ENCODE measurements at places on chromosomes 4 and X.

GRCh38 chrX:67207912-67208311 lies 335.9 kb upstream of the AR start:
- DNase-seq: peak; percentile 0

DNA sequence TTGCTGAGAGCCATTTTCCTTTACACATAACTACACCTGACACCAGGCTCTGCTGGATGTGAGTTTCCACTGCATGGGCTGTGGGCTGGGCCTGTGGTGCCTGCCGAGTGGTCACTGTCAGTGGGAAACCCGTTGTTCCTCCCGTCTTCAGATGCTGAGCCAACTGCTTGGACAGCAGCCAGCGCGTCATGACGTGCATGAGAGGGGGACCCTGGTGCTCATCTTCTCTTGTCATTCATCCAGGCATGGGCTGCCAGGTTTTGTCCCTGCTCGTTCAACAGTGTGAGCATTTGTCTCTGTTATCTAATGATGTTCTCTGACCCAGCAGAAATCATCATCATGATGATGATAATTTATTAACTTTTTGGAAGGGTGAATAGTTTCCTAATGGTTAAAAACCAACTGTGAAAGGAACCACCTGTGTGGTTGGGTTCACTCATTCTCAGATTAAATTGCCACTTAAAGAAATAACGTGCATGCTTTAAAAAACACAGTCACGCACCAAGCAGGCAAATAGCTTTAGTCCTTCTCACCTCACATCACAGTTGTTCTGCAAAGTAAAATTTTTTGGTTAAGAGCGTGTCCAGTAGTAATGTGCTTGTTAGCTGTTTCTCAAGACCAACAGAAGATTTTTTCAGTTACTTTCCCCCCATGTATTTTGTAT lies 19.9 kb upstream of the CLDN34 start:
- no peak for DNase-seq

GRCh38 chr4:630656-631055 lies 5.3 kb downstream of the PDE6B start:
- no peak for DNase-seq

- DNase-seq: peak; percentile 62
Measured at GRCh38 chr4:184850431-184851199, 24.8 kb upstream of the ACSL1 start.

DNA sequence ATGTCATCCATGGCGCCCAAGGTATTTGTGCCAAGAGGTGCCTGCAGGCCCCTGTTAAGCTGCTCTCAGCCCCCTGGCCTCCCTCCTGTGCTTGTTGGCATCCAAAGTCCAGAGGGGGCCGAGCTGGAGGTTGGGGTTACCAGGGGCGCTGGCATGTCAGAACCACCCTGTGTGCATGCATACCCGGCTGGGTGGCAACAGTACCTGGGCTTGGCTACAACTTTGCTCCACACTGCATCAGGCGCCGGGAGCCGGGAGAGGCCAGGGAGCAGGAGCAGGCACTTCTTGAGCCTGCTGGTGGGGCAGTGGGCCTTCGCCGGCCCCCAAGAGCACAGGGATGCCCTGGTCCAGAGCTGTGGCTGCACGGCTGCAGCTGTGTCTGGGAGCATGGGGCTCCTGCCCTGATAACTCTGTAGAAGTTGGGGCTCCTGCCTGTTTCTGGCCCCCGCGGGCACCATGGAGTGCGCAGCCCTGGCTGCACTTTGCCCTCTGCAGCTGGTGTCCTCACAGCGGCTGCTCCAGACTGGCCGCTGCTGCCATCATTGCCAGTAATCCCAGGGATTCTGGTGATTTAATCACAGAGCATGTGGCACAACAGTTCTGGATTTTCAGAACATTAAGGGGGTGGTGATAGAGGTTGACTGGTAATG lies 130.3 kb downstream of the ARHGAP10 start:
- DNase-seq: no peak

DNA sequence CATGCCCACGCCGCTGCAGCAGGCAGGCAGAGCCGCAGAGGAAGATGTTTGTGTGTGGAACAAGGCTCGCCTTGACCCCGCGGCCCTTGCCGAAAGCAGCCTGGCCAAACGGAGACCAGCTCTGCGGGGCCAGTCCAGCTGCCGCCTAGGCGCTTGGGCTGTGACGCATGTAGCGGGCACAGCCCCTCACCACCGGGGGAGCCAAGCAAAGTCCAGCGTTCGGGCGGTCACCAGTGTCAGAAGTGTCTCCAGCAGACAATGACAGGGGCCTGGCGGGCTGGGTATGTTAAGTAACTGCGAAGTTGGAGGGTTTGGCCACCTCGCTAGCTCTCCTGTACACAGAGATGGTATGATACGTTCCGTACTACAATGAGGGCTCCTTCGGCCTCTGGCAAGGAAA lies 1.3 kb downstream of the AMER1 start:
- DNase-seq: no peak

GRCh38 chrX:1599791-1600405 lies 8.5 kb downstream of the AKAP17A start:
- no peak for DNase-seq

GRCh38 chr4:100339870-100340269 lies 149.6 kb upstream of the DDIT4L start:
- no peak for DNase-seq

DNA sequence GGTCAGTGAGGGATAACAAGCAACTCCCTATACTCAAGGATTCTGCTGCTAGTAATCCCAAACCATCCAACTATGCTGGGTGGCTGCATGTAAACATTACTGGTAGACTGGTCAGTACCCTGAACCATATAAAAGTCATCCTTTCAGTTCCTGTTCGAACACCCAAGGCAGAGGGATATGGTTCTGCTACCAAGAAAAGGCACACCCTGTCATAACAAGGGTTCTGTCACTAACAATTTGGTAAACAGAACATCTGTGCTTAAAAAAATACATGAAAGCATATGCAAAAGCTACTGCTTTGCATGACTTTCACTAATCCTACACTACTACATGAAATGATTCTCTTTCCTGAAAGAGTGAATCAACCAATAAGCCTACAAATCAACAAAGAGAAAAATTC lies 76.8 kb upstream of the MCF2 start:
- DNase-seq: no peak

GRCh38 chrX:29641461-29641860 lies 573.9 kb upstream of the MAGEB2 start:
- DNase-seq: no peak

DNA sequence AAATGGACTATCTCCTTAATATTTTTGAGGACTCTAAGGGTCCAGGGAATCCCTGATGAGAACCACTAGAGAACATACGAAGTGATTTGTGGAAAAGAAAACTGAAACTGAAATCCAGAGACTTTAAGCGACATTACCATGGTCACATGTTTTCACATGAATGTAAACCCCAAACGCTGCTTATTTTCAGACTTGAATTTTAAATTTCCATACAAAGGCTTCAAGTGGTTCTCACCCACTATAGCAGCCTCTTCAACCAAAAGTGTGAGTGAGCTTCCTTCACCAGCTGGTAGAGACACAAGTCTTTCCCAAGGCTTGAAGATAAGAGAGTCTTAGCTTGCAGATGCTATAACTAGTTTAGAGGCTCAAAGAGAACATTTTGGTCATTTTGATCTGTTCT lies 232.7 kb downstream of the MGST2 start:
- DNase-seq: no peak

DNA sequence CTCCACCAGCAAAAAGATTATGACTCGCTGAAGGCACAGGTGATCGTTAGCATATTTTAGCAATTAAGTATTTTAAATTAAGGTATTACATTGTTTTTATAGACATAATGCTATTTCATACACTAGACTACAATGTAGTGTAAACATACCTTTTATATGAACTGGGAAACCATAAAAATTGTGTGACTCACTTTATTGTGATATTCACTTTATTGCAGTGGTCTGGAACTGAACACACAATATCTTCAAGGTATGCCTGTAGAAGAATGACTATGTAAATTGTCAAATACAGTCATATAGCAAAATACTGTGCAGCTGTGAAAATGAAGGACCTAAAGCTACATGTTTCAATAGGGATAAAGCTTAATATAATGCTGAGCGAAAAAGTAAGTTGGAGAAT lies 26.6 kb upstream of the MAML3 start:
- no peak for DNase-seq

DNA sequence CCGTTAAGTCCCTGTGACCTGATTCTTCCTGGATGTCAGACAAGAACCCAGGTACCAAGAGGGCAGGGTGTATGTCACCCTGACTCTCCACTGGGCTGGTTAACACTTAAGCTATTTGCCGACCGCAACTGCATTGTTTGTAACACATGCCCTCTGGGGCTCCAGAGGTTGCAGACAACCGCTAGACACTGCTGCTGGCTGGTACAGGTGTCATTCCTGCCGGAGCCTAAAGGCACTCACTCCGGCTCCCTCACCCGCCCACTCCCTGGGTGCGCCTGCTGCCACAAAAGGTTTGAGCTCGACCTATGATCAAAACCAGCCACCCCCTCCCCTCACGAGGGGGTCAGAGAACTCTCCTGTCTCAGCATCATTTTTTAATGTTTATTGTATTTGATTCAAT lies 208.2 kb downstream of the FAT4 start:
- DNase-seq: no peak

GRCh38 chrX:149571770-149572169 lies 15.5 kb downstream of the MAGEA9B start:
- DNase-seq: no peak

- no peak for DNase-seq
Measured at GRCh38 chr4:129379429-129379828, 283.5 kb downstream of the C4orf33 start.

GRCh38 chr4:20020056-20020455 lies 231.6 kb upstream of the SLIT2 start:
- no peak for DNase-seq

- no peak for DNase-seq
Measured at GRCh38 chr4:84379917-84380641, 119.0 kb downstream of the NKX6-1 start.

DNA sequence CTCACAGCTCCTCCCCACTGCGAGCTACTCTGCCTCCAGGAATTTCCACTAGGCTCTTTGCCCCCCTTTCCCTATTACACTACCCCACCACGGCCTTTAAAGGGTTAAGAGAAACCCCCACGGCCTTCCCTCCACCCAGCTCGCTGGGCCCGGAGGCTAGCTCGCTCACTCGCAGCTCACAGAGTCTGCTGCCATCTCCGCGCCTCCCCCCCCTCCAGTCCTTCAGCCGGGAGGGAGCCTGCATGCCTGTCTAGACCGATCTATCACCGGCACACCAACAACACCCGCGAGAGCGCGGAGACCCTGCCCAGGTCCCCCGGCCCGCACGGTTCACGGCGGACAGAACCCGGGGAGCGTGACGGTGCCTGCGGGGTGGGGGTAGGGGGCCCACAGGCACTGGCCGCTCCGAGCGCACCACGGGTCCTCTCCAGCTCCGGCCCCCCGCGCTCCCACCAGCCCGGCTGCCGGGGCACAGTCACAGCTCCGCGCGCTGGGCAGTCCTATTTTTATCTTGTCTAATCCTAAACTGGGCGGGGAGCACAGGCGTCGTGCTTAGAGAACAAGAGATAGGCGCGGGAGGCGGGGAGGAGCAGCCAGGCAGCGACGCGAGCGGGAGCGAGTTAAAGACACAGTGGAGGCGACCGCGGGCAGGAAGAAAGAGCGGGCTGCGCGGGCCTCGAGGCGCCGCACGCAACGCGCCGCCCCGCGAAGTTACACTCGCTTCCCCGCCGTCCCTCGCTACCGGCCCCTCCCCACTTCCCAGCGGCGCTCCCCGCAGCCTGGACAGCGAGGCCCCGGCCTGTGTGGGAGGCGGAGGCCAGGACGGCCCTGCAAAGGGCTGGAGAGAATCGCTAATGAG lies 3.5 kb downstream of the BCOR start:
- DNase-seq: peak; percentile 19

- DNase-seq: no peak
Measured at GRCh38 chr4:98574816-98575215, 83.6 kb downstream of the TSPAN5 start.

DNA sequence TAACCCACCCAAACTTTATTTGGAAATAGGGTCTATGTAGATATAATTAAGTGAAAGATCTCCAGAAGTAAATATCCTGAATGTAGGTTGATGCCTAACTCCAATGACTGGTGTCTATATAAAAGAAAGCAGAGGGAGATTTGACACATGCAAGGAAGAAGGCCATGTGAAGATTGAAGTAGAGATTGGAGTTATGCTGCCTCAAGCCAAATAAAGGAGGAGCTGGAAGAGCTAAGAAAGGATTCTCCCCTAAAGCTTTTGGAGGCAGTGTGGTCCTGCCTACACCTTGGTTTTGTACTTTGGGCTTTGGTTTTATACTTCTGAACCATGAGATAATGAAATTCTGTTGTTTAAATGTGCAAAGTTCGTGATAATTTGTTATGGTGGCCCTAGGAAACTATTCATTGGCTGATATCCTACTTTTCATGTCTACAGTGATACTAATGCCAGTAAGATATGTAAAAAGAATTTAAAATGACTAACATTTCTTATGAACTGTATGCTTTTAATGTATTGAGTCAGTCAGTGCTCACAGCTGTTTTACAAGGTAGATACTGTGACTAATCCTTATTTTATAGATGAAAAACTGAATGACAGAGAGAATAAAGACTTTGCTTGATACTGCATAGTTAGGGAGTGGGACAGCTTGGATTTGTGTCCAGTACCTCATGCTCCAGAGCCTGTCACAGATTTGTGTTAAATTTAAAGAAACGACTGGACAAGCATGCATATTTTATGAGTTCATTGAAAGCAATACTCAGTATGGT lies 5.9 kb upstream of the RAB40AL start:
- no peak for DNase-seq

- no peak for DNase-seq
Measured at GRCh38 chr4:187183826-187184225, 460.2 kb upstream of the FAT1 start.

GRCh38 chr4:107888237-107888636 lies 43.1 kb upstream of the CYP2U1 start:
- no peak for DNase-seq

GRCh38 chr4:153905231-153905630 lies 116.3 kb upstream of the SFRP2 start:
- DNase-seq: no peak

DNA sequence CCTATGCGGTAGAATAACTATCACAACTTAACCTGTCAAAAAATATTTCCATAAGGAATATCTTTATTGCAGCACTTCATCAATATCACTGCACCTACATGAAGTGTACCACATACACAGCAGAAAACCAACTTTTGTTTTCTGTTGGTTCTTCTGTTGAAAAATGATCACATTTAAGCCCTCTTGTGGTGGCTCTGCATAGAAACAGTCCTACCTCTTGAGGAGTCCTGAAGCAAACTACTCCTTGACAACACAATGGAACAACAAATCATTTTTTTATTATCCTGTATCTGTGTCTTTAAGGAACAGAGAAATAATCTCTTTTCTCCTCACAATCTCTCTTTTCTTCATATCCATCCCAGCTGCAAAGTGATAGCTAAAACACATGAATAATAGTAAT lies 39.8 kb upstream of the ATOH1 start:
- DNase-seq: no peak

GRCh38 chr4:187433141-187433540 lies 562.4 kb upstream of the ZFP42 start:
- no peak for DNase-seq

DNA sequence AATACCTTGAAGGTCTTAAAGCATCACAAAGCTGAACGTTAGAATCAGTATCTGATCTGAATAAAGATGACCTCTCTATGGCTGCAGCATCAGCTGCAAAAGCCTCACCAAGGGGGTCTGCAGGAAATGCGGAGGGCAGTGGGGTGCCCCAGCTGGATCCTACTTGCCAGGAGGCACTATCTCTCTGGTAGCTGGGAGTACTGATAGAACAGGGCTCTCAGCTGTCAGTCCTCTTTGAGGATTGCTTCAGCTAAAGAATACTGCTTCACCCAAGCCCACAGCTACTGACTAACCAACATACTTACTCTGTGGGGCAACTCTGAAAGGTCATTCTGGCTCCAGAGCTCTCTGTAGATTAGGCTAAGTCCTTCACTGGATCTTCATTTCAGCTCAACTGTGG lies 112.5 kb upstream of the ZFP42 start:
- no peak for DNase-seq
